ENCODE measurements at places on chromosomes 16 and 17. TPM values are rescaled to one million over a fixed set of nuclear protein-coding genes. Genes with fewer than 3 reads are reported as not detected.

Gene SARM1
- total RNA-seq, result 10.3 TPM

Gene CFAP52
- not detected for total RNA-seq

Gene HSD17B2
- not detected for total RNA-seq

DNA sequence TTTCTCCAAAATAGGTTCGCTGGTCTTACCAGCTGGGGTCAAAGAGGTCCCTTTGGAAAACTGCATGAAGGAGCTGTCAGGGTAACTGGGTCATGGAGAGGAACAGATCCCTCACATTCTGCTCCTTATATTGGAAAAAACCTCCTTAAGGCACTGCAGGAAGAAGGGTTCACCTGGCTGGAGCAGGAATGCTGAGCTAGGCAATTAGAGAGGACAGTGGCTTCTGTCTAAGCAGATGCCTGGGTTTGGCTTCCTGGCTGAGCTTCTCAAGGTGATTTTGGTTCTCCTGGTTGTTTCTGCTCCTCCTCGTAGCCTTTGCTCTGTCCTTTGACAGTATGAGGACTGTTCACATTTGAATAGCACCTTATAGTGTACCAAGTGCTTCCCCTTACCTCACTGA is 19.6 kb downstream of the ITGB3 start:
- no peak for DNase-seq

DNA sequence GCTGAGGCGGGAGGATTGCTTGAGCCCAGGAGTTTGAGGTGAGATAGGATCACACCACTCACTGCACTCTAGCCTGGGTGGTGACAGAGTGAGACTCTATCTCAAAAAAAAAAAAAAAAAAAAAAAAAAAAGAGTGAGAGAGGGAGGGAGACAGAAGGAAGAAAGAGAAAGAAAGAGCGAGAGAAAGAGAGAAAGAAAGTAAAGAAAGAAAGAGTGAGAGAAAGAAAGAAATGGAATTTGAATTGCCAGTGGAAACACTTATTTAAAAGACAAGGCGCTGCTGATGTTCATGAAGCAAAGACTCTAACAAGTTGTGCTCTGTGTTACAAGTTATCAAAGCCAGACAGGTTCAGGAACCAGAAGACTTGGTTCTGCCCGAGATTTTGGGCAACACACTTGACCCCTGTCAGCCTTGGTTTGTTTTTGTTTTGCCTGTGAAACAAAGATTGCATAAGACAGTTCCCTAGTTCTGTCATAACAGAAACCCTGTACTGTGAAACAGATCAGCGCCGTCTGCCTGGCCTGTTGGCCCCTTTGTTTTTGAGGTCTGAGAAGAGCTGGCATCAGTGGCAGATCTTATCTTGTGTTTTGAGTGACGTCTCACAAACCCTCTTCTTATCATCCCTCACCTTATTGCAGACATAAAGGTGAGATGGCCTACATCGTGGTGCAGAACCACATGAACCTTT is 55.4 kb upstream of the ENDOV start:
- DNase-seq, result no peak

DNA sequence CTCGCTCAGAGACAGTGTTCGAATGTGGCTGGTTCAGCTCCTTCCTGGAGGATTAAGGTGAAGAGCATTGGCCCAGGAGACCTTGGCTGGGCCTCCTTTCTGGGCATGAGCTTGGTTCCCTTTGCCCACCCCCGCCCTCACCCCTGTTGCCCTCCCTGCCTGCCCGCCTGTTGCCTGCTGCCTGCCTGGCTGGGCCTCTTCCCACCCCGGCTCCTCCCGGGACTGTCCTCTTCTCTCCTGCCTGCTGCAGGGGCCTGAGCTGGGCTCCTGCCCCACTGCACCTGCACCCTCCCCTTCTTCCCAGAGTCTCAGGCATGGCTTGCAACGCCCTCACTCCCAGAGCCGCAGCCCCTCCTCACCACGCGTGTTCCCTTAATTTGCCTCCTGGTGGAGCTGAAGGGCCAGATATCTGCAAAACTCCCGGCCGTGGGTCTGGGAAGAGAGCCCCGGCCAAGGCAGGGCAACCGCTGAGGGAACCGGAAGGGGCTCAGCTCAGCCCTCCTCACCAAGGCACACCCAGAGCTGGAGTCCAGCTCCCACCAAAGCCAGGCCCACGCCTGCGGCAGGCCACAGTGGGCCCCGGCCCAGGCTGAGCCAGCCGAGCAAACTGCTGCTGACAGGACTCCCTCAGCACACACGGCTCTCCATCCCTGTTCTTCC is 31.2 kb downstream of the MNT start:
- DNase-seq, result no peak

DNA sequence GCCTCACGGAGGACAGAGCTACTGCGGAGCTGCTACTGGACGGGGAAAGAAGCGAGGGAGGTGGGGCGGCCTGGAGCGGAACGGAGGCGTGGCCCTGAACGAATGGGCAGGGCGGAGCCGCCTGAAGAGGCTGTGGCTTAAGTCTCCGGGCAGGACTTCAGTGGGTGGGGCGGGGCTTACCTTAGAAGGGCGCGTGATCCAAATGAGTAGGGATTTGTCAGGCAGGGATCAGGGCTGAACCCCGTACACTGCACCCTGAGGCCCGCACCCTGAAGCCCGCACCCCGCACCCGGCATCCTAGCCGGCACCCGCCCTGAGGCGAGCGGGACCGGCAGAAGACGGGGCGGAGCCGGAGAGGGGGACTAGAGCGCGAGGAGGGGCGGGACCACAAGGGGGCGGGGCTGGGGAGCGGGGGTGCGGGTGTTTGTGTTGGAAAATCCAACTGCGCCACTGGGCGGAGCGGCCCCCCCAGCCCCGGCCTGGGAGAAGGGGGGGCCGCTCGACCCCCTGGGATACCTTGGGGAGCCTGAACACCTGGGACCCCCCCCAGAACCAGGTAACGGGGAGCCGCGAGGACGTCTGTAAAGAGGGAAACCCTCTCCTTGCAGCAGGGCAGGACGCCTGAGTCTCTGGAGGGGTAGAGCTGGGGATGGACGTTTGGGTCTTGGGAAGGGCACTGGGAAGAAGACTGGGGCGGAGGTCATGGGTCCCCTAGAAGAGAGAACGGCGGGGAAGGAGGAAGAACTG is at the start of gene KDM6B:
Gene KDM6B (plus strand): TSS at position 423 of the 747 bp plus-strand sequence. CDS start 11,338 bp downstream, outside the sequence.
- peak; percentile 99 for DNase-seq

DNA sequence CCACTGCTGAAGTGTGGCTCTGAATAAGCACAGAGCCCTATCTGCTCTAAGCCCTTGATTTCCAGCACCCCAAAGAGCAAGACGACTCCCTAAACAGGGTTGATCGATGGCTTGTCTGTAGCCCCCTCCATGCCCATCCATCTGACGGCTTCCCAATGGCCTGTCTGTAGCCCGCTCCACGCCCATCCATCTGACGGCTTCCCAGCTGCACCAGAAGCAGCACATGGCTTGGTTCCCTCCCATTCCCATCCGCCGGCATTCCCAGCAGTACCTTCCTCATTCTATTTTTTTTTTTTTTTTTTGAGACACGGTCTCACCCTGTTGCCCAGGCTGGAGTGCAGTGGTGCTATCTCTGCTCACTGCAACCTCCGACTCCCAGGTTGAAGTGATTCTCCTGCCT is 64.5 kb downstream of the RBFOX3 start:
- DNase-seq, result no peak

GRCh38 chr17:7022781-7023571 is at the start of gene BCL6B:
Gene BCL6B (plus strand): TSS chr17:7023050. CDS start chr17:7023672, 622 bp downstream.
- DNase-seq, result peak; percentile 30

Measured in lower leg skin (tissue), 4 donors.